ENCODE measurements at places on chromosomes 16 and 17.

DNA sequence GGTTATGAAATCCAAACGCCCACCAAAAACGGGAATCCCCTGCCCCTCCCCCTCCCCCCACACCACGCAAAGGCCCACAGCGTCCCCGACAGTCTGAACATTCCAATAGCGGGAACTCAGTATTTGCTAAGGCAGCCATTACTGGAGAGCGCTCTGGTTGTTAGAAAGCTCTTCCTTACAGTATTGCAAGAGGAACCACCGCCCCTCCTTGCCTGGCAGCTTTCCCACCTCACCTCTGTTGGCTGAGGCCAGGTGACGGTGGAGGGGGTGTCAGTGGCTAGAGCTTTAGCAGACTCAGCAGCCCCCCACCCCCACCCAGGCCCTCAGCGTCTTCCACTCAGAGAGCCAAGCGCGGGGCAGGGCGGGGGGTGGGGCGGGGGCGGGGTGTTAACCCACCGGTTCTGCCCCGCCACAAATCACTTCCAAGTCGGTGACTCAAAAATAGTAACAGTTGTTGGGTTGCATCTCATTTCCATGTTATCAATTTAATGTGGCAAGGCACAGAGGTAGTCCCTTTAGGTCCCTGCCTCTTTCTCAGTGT, 2.2 kb upstream of the PLEKHH3 start:
- DNase-seq, result no peak

GRCh38 chr16:56983211-56983751, 6.1 kb upstream of the NLRC5 start:
- no peak for DNase-seq

- no peak for DNase-seq
These were observed 49.9 kb upstream of the TANGO6 start for GRCh38 chr16:68793401-68793857.

DNA sequence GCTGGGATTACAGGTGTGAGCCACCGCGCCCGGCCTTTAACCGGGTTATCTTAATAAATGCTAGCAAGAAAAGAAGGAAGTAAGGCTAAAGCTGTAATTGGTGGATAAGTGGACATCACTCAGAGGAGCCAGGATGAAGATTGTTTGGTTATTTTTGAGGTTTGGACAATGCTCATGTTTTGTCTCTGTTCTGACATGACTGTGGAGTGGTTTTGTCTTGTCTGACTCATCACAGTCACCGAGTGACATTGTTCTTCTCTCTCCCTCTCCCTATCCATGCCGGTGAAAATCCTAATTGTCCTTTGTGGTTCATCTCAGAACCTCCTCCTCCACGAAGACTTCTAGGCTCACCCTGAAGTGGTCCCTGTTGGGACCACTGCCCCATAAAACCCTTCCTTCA, 23.5 kb upstream of the GRIN2A start:
- no peak for DNase-seq

DNA sequence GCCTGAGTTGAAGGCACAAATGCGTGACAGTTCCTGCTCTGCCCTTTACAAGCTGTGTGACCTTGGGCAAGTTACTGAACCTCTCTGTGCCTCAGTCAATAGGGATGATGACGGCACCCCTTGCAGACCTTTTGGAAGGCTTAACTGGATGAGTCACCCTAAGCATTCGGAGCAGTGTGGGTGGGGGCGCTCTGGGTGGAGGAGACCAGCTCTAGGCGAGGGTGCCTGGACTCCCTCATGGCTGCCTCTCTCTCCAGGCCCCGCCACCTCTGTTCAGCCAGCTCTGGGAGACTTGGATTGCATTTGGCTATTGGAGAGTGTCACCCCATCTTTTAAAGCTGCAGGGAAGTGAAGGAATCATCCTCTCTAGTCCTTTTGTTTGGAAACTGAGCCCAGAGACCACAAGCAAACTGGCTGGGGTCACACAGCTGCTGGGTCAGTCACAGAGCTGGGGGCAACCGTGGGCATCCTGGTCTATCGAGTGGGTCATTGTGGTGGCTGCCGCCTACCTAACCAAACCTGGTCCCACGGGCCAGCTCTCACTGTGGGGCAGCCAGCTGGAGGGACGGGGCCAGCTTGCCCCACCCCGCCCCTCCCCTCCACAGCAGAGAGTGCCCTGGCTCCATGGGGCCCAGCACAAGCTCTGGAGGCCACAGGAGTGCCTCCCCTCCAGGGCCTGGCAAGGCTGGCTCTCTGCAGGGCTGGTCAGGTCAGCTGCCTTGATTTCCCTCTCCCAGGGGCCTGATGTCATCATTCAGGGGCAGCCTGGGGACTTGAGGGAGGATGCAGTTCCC, 20.2 kb upstream of the GSE1 start:
- DNase-seq, result no peak

GRCh38 chr16:89534252-89534756, 26.1 kb downstream of the SPG7 start:
- no peak for DNase-seq

DNA sequence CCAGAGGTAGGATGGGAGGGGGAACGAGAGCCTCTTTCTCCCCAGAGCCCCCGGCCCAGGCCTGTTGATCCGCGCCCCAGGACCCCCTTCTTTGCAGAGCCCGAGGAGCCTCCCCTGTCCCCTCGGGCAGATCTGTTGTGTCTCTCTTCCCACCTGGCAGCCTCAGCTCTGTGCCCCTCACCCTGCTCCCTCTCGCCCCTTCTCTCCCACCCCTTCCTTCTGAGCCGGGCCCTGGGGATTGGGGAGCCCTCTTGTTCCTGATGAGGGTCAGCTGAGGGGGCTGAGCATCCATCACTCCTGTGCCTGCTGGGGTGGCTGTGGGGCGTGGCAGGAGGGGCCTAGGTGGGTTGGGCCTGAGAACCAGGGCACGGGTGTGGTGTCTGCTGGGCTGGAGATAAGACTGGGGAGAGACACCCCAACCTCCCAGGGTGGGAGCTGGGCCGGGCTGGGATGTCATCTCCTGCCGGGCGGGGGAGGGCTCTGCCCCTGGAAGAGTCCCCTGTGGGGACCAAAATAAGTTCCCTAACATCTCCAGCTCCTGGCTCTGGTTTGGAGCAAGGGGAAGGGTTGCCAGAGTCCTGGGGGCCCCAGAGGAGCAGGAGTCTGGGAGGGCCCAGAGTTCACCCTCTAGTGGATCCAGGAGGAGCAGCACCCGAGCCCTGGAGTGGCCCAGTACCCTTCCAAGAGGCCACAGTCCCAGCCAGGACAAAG, 65.4 kb downstream of the MRC2 start:
- no peak for DNase-seq

DNA sequence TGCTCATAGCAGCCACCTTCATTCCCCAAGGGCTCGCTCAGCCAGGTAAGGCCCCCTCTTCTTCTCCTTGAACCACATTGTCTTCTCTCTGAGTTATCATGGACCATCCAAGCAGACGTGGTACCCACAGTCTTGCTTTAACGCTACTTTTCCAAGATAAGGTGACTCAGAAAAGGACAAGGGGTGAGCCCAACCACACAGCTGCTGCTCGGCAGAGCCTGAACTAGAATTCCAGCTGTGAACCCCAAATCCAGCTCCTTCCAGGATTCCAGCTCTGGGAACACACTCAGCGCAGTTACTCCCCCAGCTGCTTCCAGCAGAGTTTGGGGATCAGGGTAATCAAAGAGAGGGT, 272 bp downstream of the CCL2 start:
- DNase-seq, result no peak

GRCh38 chr16:77874347-77874746, 86.0 kb downstream of the VAT1L start:
- no peak for DNase-seq

DNA sequence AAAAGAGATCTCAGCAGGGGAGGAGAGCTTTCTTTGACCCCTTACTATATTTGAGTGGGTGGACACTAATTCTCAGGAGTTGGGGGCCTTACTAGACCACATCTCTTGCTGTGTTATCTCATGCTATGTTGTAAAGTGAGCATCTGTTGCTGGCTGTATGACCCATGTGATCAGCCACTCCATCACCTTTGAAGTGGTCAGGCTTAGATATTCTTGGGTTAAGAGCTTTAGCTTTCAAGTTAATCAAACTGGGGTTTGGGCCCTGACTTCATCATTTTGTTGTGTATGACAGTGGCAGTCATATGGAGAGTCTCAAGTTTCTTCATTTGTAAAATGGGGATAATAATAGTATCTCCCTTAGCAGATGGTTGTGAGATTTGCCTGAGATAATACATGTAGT, 201.1 kb downstream of the FTO start:
- DNase-seq, result no peak

DNA sequence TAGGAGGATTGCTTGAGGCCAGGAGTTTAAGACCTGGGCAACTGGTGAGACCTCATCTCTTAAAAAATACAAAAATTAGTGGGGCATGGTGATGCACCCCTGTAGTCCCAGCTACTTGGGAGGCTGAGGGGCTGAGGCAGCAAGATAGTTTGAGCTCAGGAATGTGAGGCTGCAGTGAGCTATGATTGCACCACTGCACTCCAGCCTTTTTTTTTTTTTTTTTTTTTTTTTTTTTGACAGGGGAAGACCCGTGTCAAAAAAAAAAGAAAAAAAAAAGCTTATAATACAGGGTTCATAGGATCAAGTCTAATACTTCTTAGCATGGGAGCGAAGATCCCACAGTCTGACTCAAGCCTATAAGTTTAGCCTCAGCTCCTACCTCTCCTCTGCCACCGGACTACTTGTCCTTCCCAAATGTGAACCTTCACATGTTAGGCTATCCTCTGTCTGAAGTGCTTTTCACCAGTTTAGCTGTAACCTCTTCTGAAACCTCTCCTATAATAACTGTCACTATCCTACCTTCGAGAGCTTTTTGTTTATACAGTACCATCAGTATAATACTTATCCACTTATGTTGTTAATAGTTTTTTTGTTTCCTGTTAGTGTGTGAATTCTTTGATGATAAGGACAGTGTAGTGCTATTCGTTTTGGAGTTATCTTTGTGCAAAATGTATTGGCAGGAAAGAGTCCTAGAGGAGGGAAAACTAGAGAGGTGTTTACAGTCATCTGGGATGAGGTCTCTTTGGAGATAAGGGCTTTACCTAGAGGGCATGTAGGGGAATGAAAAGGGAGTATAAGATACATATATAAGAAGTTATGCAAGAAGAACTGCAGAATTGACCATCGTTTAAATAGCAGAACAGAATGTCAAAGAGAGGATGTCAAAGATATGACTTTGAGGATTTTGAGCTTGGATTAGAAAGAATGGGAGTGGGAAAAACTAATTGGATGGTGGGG, 15.5 kb downstream of the CPD start:
- DNase-seq, result no peak

GRCh38 chr16:31216422-31217135, at the start of gene PYDC1:
TSS of gene PYDC1 (minus strand) at chr16:31217135. CDS start at chr16:31217028, 107 bp downstream.
- no peak for DNase-seq

Data from activated T-helper 2 cell treated with anti-CD3 and anti-CD28 coated beads, Interferon-gamma antibody, Interleukin-2, Interleukin-4, amounts not matched to agents 10 μg/mL and 5 μg/mL and 100 μg/mL, durations not matched to agents 14 hours and 24 hours and 36 hours (primary cell).